Activated CD8-positive, alpha-beta T cell treated with anti-CD3 and anti-CD28 coated beads, Interleukin-2, amount 10 ng/mL, durations not matched to agents 7 days and 5 days (primary cell): ENCODE measurements at places on chromosomes 12 and 14. TPM values are rescaled to one million over a fixed set of nuclear protein-coding genes. Genes with fewer than 3 reads are reported as not detected.

DNA sequence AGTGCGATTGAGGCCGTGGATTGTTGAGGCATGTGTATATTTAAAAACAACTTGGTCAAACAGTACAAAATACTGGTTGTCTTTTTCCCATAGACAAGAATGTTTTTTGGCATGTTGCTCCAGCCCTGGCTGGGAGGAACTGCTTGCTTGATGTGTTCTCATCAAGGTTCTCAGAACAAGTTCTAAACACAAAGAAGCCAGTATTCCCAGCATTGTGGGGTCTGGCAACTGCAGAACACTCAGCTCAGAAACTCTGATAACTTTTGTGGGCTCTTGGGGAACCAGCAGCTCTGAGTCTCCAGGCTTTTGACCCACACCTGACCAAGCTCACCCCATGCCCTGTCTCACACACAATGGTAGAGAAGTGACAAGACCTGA is 27.1 kb upstream of the DICER1 start:
- no peak for DNase-seq

The TSPAN9 gene
- total RNA-seq: not detected

The NTN4 gene
- total RNA-seq: not detected

DNA sequence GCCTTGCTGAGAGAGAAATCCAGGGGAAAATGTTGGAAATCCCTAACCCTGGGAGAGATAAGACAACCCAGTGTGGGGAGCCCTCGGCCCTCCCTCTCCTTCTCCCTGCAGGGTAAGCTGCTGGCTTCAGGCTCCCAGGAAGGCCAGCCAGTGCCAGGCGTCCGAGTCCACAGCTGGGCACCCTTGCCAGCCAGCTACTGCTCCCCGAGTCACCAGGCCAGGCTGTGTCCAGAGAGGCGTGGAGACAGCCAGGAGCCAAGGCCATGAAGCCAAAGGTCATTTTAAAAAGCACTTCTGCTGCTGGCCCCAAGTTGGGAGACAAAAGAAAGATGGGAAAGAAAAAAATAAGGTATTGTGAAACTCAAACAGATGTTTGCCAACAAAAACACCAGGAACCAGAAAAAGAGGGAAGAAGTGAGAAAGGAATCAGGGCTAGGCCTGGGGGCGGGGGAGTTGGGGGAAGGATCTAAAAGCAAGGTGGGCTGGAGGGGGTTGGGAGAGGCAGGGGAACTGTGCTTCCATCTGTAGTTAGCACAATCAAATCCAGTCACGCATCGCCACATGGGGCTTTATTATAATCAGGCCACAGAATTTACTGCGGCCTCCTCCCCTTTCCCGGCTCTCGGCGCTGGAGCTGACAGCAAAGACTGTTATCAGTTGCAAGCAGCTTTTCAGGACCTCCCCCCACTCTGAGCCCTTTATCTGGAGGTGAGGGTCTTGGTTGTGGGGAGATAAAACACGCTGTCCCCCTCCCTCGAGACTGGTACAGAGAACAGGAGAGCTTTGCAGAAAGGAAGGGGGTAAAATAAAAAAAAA is 33.5 kb downstream of the RBM19 start:
- no peak for DNase-seq

- DNase-seq: no peak
Measured at GRCh38 chr14:97543221-97543620, 746.0 kb downstream of the VRK1 start.

- DNase-seq: no peak
Measured at GRCh38 chr12:52279422-52280318, 5.2 kb downstream of the KRT86 start.

- DNase-seq: no peak
Measured at GRCh38 chr14:89248411-89249064, 168.5 kb downstream of the FOXN3 start.

GRCh38 chr14:93925374-93925895 is 1.7 kb upstream of the FAM181A start:
- DNase-seq: no peak

The PDE6H gene
- 0.40 TPM for total RNA-seq

The CLEC9A gene
- total RNA-seq: not detected

The RESF1 gene
- total RNA-seq: 126 TPM

GRCh38 chr12:120951-121350 is 54.4 kb downstream of the IQSEC3 start:
- no peak for DNase-seq

DNA sequence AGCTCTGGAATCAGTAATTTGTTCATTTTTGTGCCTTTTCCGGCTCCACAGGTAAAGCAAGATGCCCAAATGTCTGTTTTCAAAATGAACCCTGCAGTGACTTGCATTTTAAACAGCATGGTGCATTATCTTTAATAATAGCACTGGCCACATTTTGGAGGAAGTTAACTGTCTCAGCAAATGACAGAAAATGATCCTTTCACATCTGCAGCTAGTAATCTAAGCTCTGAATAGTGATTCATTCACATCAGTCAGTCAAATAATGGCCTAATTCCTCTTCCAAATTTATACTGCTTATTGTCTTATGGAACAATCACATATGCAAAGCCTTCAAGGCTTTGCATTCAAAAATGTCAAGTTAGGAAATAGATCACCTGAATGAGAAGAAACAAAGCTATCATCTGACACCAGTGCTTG is 75.6 kb downstream of the PPM1H start:
- no peak for DNase-seq

GRCh38 chr12:124939079-124939420 is 24.6 kb upstream of the UBC start:
- peak; percentile 79 for DNase-seq

- peak; percentile 39 for DNase-seq
Measured at GRCh38 chr14:54366736-54367735, 29.8 kb upstream of the CDKN3 start.

The E2F7 gene
- total RNA-seq: 23.8 TPM

- no peak for DNase-seq
Measured at GRCh38 chr14:55094292-55095157, 34.5 kb upstream of the LGALS3 start.

DNA sequence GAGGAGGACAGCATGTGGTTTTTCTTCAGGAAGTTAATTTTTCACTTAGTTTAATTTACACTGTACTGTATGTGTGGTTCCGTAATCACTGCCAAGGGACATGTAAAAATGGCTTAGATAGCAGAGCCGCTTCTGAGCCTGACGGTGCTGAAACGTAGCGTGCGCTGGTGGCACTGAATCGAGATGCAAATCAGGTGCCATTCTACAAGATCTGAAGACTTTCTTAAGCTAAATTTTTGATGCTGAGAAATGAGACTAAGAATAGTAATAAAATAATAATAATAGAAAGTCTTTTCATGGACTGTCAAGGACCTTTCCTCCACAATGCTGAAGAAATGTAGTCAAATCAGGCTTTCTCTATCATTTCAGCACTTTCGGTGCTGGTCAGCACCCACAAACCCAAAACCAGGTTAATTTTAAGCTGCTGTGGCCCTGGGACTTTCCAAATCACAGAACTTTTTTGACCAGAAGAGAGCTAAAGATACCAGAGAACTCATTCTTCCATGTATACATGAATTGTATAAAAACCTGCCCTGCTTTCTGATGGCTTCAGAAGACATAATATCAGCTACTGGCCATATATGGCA is 183.3 kb upstream of the LMO3 start:
- DNase-seq: no peak

GRCh38 chr14:100712490-100712889 is 14.2 kb upstream of the DLK1 start:
- no peak for DNase-seq

The TAS2R10 gene
- not detected for total RNA-seq

- DNase-seq: no peak
Measured at GRCh38 chr14:42624980-42625761, 1018.5 kb downstream of the LRFN5 start.

DNA sequence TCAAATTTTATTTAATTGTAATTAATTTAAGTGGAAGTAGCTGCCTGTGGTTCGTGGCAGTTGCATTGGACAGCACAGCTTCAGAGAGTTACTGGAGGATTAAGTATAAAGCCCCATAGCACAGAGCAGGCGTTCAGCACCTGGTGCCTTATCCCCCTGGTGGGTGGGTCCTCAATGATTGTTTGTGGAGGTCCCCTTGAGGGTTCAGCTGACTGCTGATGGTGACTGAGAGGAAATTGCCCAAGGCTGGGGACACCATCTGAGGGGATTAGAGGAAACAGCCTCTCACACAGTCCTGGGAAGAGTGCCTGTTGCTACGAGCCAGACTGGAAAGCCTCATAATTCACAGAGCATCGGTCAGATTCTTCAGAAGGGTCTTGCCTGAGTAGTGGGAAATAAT is 83.4 kb upstream of the NOS1 start:
- DNase-seq: no peak

- no peak for DNase-seq
Measured at GRCh38 chr12:130827432-130827831, 11.6 kb downstream of the STX2 start.

DNA sequence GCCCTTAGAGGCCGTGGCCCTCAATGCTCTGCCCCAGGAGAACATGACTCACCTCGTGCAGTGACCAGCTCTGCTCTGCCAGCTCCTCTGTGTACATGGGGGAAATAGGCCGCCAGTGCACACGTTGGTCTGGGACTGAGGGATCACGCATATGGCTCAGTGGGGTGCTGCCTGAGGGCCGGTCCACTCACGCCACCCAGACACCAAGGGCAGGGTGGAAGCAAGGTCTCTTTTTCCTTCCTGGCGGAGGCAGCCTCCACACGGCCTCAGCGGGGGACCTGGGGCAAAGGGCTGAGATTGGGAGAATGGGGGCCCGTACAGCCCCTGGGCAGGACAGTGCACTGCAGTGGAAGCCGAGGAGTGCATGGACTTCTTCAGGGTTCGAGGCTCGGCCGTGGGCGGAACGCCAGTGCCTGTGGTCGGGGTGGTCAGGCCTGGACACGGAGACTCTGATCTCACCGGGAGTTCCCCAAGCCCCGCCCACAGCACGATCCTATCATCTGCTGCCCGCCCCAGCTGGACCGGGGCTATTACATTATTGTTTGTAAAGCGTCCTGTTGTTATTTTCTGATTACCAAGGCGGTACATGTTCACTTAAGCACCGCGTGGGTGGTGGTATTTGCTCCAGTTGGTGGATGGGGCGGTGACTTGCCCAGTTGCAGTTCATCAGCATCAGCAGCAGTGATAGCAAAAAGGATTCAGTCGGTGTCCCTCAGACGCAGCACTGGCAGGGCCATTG is 38.8 kb upstream of the TDRD9 start:
- no peak for DNase-seq
